ENCODE measurements at places on chromosomes 2 and 18. TPM values are rescaled to one million over a fixed set of nuclear protein-coding genes. Genes with fewer than 3 reads are reported as not detected.

The HNRNPA3 gene
- 110 TPM for total RNA-seq

The SRD5A2 gene
- total RNA-seq, result not detected

The DCTN1 gene
- 131 TPM for total RNA-seq

The PROM2 gene
- total RNA-seq, result 1.1 TPM

The NAT8 gene
- total RNA-seq, result not detected

The RSAD2 gene
- 6.4 TPM for total RNA-seq

The CTLA4 gene
- not detected for total RNA-seq

The PLA2R1 gene
- 4.1 TPM for total RNA-seq

The MARCO gene
- 37.3 TPM for total RNA-seq

The PLEK gene
- total RNA-seq, result 6.6 TPM

- DNase-seq, result no peak
Measured at GRCh38 chr2:130370490-130370889, 14.6 kb downstream of the PTPN18 start.

- DNase-seq, result no peak
Measured at GRCh38 chr2:158723181-158723838, 71.8 kb upstream of the DAPL1 start.

DNA sequence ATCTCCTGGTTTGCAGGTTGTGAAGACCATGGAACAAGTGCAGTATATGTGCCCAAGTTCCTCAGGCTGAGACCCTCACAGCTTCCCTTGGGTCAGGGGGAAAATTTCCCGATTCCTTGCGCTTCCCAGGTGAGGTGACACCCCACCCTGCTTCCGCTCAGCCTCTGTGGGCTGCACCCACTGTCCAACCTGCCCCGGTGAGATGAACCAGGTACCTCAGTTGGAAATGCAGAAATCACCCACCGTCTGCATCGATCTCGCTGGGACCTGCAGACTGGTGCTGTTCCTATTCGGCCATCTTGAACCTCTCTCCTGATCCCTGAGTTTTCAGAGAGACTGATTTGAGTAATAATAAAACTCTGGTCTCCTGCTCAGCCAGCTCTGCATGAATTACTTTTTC lies 30.6 kb downstream of the CHCHD5 start:
- no peak for DNase-seq

DNA sequence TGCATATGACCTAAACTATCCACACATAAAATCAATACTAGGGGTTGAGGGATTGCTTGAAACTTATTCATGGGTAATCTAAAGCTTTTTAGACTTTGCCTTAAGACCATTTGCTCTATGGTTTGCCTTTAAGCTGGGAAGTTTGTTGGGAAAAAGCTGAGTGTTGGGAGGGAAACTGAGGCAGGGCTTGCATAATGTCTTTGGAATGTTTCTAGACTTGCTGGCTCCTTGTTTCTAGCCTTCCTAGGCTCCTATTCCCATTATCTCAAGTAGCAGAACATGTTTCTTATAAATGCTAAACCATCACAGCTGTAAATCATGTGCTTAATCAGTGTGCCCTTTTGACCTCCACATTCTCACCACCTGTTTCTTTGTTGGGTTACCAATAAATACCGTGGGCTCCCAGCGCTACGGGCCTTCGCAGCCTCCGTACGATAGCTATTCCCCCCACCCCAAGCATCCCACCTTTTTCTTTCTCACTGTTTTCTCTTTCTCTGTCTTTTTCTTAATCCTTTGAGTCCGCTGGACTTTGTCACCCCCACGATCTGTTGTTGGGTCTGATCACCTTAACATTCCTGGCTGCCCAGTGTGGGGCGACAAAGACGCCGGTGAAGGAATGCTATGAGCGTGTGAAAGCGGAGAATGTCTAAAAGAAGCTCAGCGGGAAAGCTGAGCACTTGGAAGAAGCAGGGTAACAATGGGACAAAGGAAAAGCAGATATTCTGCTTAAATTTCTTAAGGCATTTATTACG lies 49.4 kb upstream of the CWC22 start:
- no peak for DNase-seq

DNA sequence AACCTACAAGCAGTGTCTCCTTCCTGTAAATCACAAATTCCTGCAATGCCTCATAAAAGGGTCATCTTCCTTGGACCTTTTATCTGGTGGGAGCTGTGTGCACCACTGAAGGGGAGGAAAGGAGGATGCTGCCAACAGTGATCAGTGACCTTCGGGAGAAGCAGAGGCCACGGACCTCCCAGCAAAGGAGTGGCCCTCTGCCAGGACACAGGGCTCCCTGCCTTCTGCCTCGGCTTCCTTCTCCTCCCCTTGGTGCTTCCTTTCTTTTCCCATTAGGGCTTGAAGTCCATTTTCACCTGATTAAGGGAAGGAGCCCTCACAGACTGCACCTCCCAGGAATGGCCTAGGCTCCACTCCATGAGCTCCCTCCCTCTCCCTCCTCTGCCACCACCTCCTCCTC lies 85.3 kb upstream of the ITGA6 start:
- DNase-seq, result no peak

DNA sequence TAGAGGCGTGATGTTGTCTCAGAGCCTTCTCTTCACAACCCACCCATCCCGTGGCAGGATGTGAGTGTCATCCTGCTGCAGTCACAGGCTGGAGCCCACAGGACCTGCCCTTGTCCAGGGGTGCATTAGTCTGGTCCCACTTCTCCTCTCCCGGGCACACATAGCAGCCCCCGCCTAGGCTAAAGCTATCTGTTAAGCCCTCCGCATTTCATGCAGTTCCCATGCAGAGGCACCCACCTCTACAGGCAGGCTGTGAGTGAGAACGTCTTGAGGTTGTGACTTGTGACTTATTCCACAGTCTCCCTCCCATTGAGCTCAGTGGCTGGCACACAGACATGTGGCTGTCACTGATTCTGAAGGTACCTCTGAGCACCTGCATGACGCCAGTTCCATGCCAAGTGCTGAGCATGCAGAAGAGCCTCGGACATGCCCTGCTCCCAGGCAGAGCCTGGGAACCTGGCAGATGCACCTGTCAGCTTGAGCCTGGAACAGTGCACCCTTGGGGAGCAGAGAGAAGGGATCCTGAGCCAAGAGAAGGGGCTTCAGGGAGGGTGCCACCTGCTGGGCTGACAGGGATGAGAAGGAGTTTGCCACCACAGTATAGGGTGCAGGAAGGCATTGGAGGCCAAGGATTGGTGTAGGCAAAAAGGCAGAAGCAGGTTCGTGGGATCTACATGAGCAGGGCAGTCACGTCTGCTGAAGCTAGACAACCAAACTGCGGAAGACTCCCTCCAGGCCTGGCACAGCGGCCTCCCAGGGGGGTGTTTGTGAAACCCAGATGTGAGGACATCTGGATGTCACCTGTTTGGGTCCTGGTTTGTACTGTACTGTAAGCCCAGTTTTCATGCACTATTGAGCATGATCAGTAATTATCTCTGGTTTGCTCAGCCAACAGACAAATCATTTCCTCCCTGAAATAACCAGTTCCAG lies 213.6 kb downstream of the GLI2 start:
- DNase-seq, result no peak

GRCh38 chr18:23591011-23591410 lies 4.7 kb upstream of the NPC1 start:
- no peak for DNase-seq

GRCh38 chr2:226618875-226619605 lies 180.6 kb downstream of the IRS1 start:
- no peak for DNase-seq

- no peak for DNase-seq
Measured at GRCh38 chr18:61883547-61883946, 9.3 kb downstream of the RNF152 start.

- no peak for DNase-seq
Measured at GRCh38 chr18:63892566-63892965, 5.1 kb downstream of the SERPINB2 start.

GRCh38 chr2:185738679-185739472 lies at the start of gene FSIP2:
FSIP2 (plus strand) TSS chr2:185738804; CDS start chr2:185738895, 91 bp downstream.
- DNase-seq, result peak; percentile 81

- DNase-seq, result no peak
Measured at GRCh38 chr2:166419616-166419934, 43.8 kb upstream of the SCN9A start.

DNA sequence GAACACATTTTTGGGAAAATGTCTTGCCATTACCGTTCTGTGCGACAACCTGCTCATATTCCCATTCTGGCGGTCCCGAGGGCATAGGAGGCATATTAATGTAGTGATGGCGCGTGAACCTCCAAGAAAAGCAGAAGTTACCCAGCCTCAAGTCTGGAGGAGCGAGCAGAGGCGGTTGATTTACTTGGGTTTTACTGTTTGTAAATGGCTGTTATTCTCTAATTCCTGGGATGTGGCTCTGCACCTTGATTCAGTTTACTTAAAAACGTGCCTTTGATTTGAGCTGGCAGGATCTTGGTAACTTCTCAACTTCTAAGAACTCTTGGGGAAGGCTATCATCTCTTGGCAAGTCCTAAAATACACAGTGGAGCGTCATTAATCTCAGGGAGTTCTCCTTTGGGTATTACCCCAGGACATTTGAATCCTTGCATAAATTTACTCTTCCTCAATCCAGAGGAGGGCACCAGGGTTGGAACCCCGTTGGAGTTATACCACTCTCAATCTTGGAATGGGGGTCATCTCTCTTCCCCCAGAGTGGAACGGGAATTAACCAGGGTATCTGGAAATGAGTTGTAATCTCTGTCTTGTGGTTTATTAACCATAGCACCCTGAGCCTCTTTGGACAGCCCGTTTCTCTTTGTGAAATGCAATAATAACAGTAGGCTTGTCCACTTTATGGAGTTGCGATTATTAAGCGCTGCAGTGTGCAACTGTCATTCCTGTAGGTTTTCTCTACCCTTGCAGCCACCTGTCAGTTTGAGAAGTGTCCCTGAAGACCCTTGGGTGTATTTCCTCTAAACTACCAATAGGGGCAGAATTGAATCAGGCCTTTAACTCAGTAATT lies 2.1 kb downstream of the HK2 start:
- DNase-seq, result no peak

- DNase-seq, result no peak
Measured at GRCh38 chr2:101083613-101084012, 67.6 kb downstream of the TBC1D8 start.

GRCh38 chr2:222672068-222672401 lies 577 bp downstream of the MOGAT1 start:
- no peak for DNase-seq

DNA sequence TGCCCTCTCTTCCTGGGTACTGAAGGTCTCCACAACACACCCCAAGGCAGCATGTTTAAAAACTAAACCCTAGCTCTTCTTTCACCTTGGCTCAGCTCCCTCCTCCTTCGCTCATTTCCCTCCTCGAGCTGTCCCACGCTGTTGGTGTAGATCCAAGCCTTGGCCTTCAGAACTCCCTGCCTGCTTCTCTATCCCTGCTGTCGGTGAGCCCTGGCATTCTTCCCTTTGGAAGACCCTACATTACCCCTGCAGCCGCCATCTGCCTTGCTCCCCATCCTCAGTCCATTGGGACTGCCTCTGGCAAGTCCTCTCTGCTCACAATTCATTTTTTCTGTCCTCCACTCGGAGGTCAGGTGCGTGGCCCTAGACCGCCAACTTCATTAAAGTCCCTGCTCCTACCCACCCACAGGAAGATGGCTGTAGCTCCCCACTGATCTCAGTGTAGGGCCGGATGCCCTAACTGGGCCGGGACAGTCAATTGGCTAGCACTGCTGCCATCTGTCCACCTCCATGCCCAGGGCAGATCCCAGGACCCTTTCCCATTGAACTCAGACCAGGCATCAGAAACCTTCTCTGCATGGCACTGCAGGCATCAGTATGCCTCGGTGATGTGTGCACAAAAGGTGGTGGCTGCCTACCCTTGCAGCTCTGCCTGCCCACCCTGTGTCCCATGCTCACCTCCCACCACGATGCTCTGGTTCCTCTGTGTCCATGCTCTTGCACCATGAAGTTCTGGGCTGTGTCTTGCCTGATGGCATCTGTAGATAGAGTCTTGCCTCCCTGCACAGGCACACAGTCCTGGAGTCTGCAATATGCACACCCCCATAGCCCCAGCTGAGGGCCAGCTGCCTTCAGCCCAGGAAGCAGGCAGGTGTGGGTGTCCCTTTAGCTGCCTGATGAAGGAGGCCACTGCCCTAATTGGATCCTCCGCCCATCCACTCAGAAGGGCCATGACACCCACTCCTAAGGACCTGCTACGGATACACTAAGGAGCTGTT lies 5.7 kb downstream of the AMER3 start:
- no peak for DNase-seq

DNA sequence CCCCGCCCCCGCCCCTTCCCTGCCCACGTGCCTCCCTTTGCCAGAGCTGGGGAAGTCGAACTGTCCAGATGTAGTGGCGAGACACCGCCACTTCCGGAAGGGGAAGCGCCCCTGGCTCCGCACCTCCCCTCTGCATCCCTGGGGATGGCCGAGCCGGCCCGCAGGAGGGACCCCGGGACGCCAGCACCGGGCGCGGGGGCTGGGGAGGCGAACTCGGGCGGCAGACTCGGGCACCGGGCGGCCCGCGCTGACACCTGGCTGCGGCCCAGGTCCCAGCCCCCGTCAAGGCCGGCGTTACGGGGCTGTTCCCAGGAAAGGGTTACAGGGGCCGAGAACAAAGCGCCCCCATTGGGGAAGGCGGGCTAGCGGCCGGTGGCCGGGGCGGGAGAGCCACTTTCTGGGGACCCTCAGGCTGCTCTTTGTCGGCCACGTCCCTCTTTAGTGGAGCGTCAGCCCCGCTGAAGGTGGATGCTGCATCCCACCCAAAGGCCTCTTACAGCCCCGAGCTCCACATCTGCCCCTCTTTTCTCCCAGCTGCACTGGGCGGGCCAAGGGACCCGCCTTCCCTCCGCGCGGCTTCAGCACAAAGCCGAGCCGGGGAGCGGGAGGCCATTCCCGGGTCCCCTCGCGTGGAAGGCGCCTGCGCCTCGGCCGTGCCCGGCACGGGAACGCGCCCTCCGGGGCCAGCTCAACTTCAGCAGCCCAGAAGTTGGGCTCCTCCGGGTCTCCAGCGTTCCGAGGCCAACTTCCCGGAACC lies 1.3 kb downstream of the SDC1 start:
- peak; percentile 39 for DNase-seq

DNA sequence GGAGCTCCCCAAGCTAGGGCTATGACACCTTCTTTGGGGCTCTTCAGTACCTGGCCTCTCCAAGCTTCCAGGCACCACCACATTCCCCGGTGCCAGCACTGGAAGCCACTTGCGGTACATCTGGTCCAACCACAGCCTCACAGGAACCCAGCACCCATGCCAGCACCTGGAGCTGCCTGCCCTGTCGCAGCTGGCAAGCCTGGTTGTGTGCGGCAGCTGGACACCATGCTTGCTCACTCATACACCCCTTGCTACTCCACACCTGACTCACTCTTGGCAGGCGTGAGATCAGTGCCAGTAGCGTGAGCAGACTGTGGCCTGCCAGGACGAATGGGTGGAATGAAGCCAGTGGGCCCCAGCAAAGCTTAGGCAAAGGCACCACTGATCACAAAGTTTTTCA lies 34.0 kb downstream of the LRRTM4 start:
- DNase-seq, result peak; percentile 30

DNA sequence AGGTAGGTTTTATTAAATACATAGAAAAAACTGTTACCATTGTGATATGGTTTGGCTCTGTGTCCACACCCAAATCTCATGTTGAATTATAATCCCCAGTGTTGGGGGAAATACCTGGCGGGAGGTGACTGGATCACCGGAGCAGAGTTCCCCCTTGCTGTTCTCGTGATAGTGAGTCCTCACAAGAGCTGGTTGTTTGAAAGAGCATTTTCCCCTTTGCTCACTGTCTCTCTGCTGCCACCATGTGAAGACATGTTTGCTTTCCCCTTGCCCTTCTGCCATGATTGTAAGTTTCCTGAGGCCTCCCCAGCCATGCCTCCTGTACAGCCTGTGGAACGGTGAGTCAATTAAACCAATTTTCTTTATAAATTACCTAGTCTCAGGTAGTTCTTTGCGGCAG lies 352.7 kb upstream of the SLC39A10 start:
- DNase-seq, result no peak

- no peak for DNase-seq
Measured at GRCh38 chr2:232488097-232488711, 570 bp upstream of the ECEL1 start.

GRCh38 chr18:57077005-57077765 lies 69.7 kb upstream of the BOD1L2 start:
- DNase-seq, result no peak

Measured in right cardiac atrium (tissue), 5 donors.